Non-pigmented ciliary epithelial cell (primary cell): ENCODE measurements at places on chromosomes 16 and 17.
A peak's percentile ranks its signal among the peaks of the same experiment; 100 is the strongest.

- DNase-seq = no peak
Observed at GRCh38 chr16:14539156-14539555, 90.9 kb downstream of the PARN start.

GRCh38 chr17:75113798-75114551, 4.2 kb downstream of the ARMC7 start:
- no peak for DNase-seq

DNA sequence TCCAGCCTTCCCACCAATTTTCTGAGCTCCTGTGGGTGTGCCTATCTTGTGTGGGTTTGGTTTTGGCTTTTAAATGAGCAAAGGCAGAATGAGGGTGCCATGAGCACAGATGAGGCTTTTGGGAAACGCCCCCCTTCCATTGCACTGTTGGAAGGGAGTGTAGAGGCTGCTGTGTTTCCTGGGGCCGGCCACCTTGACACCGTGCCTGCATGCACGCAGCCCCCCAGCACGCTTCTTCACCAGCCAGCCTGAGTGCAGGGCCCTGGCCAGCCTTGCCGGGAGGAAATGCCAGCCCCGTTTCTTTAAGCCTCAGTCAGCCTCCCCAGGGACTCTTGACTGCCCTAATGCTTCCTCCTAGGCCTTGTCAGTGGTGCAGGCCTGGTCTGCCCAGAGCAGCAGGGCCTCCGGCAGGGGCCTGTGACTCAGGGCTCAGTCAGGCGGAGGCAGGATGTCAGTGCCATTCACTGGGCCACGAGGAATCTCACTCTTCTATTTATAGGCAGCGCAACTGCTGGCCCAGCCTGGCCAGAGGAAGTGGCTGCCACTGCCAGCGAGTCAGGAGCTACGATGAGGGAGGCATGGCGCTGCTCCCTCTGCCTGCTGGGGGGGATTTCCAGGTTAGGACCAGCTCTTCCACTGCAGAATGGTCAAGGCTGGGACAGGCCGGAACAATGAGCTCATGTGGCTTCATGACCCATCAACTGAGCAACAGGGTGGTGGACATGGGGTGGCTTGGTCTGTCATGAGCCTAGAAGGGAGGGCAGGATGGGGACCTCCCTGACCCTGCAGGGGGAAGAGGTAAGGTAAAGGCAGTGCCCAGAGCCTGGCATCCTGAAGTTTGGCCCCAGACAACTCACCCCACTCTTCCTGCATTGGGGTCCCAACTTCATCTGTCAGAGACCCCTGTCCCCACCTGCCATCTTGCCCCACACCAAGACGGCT, 205.2 kb downstream of the RAB11FIP4 start:
- peak; percentile 90 for DNase-seq

DNA sequence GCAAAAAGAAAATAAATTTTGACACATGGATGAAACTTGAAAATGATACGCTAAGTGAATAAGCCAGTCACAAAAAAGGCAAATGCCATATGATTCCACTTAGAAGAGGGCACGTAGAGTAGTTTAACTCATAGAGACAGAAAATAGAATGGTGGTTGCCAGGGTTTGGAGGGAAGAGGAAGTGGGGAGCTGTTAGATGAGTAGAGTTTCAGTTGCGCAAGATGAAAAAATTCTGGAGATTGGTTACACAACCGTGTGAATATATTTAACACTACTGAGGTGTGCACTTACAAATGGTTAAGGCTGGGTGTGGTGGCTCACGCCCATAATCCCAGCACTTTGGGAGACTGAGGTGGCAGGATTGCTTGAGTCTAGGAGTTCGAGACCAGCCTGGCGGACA, 93.4 kb upstream of the TMEM132E start:
- no peak for DNase-seq

DNA sequence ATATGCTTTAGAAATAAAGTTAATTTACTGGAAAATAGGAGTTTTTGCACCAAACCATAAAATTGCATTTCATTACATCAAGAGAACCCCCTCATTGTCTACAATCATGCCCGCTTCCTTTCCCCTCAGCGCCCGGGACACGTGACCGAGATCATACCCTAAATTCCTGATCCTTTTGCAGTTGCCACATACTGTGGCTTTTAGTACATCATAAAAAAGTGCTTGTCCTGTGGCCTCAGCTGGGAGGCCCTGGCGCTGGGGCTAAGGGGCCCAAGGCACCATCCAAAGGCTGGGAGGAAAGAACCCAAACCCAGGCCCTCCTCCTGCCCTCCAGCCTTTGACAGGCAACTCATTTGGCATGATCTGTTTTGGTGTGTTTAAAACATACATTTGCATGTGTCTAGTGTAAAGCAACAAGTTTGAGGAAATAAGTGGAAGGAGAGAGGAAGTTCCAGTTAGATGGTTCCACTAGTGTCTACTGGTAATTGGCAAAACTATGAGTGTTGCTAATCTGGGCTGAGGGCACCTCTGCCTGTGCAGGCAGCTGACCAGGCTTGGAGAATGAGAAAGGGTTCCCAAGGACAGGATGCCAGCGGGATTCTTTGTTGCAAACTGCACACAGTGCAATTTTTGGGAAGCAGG, 6.0 kb downstream of the CDK5R1 start:
- DNase-seq = no peak

GRCh38 chr17:80455336-80455710, 21.1 kb downstream of the NPTX1 start:
- DNase-seq = no peak

GRCh38 chr17:55897301-55897700, 146.4 kb downstream of the PCTP start:
- no peak for DNase-seq

- no peak for DNase-seq
Observed at GRCh38 chr17:80168371-80168770, 1.5 kb upstream of the CARD14 start.

GRCh38 chr17:61537264-61537771, 53.7 kb downstream of the NACA2 start:
- DNase-seq = no peak

GRCh38 chr16:85601272-85601639, 11.9 kb upstream of the GSE1 start:
- DNase-seq = no peak

- DNase-seq = no peak
Observed at GRCh38 chr17:79707931-79708891, 22.5 kb upstream of the ENPP7 start.

- DNase-seq = no peak
Observed at GRCh38 chr17:75854881-75855309, 240 bp downstream of the WBP2 start.

- no peak for DNase-seq
Observed at GRCh38 chr17:72366626-72367025, 245.8 kb downstream of the SOX9 start.

- no peak for DNase-seq
Observed at GRCh38 chr17:76688165-76688622, 22.6 kb downstream of the MXRA7 start.

GRCh38 chr17:72778169-72779151, 314.0 kb downstream of the SLC39A11 start:
- DNase-seq = no peak

GRCh38 chr17:38943607-38944006, 18.2 kb downstream of the LASP1NB start:
- DNase-seq = no peak

DNA sequence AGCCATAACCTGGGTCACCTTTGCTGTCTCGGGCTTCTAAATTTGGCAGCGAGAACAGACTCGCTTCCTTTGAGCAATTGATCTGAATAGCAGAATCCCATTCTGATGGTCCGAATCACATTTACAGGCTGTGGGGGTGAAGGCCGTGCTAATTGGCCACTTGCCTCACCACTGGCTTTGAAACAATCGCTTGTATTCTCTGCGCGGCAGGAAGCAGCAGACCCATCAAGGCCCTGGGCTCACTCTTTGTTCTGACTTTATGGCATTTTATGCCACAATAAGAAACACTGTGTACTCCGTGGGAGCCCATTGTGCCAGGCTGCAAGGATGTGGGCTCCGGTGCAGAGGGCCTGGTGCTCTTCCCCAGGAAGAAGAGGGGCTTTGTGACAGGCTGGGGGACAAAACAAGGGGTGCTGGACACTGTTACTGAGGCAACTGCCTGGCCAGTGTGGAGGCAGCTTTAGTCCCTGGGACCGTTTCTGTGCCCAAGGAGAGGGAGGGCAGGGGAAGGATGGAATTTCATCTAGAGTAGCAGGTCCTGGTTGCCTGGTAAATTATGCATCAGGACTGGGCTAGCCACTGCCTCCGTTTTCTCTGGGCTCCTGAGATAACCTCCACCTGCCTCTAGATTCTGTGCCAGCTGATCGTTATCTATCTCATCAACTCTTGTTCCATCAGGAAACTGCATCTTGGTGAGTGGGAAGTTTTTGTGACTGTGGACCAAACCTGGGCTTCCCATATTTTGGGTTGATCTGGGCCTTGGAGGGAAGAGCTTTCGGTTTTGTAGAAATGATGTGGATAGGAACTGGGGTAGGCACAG, 78.5 kb downstream of the MRC2 start:
- DNase-seq = no peak

- DNase-seq = no peak
Observed at GRCh38 chr17:21152731-21153130, 26.0 kb downstream of the DHRS7B start.

GRCh38 chr17:16313139-16314090, 39.9 kb downstream of the CENPV start:
- no peak for DNase-seq

DNA sequence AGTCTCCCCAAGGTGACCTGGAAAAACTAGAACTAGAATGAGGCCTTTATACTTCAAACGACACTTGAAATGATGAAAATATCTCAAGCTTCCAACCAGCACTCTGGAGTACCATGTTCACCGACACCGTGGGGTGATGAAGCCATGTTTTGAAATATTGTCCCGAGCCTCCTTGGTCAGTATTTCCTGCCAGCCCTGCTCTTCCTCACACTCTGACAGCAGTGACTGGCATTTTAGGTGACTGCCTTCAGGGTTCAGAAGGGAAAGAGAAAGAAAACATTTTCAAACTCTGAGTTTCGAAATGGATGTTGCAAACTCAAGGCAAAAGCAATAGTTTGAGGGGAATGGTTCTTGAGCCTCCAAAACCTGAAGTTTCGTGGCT, 39.3 kb upstream of the IRX6 start:
- DNase-seq = no peak

DNA sequence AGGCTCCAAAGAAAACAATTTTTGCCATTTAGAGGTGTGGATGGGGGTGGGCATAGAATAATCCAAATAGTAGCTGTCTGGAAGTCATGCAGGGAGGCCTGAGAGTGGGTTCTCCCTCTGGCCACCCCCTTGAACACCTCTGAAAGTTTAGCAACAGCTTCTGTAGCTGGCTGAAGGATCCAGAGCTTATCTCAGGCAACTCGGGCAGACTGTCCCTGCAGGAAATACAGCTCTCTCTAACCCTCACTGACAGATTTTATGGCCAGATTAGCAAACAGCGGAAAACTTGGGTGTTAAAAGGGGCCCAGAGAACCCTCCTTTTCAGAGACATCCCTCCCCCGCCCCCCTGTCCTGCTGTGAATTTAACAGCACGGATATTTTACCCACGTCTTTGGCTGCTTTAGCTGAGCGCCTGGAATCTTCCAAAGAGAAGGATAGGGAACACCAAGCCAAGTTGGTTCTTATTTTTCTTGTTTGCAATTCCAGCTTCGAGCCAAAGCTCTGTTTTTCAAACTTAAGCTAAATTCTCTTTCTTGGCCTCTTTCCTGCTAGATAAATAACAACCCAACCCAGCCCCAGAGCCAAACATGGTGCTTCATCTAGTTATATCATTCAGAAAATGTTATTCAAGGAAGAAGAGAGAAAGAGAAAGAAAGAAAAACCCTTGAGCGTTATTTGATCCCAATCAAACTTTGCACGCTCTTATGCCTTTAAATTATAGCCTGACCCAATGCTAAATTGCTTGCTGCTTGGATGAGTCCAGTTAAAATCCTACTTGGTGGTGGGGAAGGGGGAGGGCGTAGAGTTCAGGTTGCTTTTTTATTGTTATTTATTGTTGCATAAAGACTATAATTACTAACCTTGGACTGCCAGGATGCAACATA, 2.3 kb upstream of the HOXB2 start:
- DNase-seq = no peak

- DNase-seq = no peak
Observed at GRCh38 chr17:80160536-80160935, 9.3 kb upstream of the CARD14 start.

DNA sequence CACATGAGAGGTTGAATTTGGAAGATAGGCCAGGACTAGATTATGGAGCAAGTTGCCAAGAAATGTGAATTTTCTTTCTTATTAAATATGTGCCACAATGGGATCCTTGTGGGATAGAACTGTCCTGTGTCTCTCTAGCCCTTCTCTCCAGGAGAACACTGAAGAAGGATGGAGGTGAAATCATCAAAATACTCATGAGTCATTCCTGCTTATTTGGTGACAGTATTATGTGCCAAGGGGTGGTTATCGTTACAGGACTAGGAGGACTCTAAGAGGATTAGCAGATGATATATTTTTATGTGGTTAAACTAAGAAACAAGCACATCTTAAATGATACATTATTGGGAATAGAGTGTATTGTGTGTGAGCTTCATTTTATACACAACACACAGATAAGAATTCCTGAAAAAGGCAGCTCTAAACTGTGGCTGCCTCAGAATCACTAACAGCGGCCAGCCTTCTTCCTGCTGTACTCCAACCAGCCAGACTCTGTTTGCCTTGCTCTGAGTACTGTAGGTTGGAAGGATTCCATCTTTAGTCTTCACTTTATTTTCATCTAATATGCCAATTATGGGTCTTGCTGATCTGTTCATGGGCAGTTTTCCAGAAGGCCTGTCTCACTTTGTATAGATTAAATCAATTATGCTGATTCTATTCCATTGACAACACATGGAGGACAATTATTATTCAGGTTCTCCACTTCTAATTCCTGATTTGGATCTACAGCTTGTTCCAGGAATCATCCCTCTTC, 325.8 kb downstream of the ABCC12 start:
- no peak for DNase-seq

DNA sequence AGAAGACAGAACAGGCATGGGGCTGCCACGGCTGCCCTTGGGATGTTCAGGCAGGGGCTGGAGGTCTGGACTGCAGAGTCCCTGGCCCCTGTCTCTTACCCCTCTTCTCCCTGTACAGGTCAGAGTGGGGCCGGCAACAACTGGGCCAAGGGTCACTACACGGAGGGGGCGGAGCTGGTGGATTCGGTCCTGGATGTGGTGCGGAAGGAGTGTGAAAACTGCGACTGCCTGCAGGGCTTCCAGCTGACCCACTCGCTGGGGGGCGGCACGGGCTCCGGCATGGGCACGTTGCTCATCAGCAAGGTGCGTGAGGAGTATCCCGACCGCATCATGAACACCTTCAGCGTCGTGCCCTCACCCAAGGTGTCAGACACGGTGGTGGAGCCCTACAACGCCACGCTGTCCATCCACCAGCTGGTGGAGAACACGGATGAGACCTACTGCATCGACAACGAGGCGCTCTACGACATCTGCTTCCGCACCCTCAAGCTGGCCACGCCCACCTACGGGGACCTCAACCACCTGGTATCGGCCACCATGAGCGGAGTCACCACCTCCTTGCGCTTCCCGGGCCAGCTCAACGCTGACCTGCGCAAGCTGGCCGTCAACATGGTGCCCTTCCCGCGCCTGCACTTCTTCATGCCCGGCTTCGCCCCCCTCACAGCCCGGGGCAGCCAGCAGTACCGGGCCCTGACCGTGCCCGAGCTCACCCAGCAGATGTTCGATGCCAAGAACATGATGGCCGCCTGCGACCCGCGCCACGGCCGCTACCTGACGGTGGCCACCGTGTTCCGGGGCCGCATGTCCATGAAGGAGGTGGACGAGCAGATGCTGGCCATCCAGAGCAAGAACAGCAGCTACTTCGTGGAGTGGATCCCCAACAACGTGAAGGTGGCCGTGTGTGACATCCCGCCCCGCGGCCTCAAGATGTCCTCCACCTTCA, 11.7 kb downstream of the TUBB3 start:
- no peak for DNase-seq
